ENCODE measurements at places on chromosomes 16 and 17.

GRCh38 chr16:82937926-82938520 is 311.3 kb downstream of the CDH13 start:
- DNase-seq, result no peak

DNA sequence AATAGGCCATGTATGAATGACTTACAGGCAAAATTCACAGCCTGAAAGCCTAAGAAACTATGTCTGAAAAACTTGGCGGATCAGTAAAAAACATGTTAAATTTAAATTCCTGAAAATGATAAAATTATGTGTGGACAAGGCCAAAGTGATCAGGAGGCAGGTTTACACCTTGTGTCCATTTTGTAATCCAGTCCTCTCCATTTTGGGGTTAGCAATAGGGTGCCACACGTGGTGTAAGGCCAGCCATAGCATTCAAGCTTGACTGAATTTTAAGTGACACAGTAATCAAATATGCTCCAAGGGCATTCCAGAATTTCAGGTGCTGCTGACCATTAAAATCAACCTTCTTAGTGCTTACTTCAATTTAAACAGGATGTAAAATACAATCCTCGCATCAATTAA is 2.7 kb downstream of the RNF43 start:
- no peak for DNase-seq

- DNase-seq, result peak; percentile 71
Observed at GRCh38 chr16:73768786-73769203, 527.8 kb upstream of the PSMD7 start.

DNA sequence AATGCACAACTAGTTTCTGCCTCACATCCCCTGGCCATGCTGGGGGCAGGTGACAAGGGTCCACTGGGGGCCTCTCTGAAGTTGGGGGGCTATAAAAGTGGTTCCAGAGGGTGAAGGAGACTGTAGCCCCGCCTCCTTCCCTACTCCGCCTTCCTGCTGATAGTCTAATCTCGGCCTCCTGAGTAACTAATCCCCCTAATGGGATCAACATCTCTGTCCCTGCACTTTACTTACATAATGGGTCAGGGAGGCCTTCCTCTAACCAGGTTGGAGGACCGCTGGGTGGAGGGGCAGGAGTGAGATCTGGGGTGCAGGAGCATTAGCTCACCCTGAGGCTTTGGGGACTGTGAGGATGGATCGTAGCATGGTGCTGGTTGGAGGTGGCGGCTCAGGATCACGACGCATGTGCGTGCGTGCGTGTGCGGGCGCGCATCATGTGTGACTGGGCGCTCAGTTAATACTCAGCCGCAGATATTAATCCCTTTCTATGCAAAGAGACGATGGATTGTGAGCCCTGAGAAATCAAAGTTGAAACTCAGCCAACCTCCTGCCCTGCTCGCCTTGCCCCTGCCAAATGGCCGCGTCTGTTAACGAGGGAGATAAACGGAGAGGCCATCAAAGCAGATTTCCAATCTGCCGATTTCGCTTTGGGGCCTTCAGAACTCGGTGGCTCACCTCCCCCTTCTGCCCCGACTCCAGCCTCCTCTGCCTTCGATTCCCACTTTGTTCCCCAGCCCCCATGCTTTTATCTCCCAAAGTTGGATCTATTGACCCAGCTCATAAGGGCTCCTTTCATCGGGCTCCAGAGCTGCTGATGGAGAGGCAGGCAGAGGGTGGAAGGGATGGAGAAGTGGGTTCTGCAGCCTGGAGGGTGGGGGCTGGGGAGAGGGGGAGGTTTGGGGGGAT is 107.3 kb downstream of the SDK2 start:
- no peak for DNase-seq

DNA sequence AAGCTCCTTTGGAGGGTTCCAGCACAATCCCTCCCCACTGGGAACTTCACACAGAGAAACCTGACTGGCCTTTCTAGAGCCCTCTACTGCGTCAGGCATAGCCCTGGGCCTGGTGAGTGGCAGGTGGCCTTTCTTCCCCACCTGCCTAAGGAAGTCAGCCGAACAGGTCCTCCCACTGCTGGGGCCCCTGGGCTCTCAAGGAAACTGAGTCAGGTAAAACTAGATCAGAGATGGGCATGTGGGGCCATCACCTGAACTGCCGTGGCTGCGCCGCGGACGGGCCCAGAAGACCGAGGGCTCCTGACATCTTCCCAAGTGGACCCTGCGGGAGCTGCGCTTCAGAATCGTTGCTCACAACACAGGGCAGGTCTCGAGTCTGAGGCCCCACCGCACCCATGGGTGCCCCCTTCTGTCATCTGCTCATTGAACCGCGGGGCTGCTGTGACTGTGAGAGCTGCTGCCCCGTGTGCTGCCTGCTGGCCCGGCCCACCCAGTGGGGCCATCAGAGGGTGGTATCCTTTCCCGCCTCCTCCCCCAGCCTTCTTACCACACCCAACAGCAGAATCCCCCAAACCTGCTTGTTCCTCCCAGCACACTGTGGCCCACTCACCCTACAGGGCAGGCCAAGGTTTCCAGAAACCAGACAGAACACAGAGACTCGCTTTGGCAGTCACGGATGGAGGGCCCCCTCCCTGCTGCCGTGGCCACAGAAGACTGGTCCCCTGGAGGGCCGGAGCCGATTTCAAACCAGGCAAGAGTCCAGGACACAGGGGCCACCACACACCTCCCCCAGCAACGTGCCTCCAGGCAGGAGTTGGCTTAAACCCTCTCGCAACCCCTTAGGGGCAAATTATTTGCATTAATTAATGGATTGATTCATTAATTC is 81.1 kb downstream of the TBC1D16 start:
- DNase-seq, result no peak

DNA sequence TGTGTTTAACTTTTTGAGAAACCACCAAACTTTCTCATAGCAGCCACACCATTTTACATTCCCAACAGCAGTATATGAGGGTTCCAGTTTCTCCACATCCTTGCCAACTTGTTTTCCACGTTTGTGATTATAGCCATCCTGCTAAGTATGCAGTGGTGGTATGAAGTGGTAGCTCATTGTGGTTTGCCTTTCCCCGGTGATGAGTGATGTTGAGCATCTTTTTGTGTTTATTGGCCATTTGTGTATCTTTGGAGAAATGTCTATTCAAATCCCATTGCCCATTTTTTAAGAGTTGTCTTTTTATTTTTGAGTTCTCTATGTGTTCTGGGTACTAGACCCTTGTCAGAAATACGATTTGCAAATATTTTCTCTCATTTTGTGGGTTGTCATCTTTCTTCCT is 17.4 kb downstream of the SF3B3 start:
- no peak for DNase-seq

DNA sequence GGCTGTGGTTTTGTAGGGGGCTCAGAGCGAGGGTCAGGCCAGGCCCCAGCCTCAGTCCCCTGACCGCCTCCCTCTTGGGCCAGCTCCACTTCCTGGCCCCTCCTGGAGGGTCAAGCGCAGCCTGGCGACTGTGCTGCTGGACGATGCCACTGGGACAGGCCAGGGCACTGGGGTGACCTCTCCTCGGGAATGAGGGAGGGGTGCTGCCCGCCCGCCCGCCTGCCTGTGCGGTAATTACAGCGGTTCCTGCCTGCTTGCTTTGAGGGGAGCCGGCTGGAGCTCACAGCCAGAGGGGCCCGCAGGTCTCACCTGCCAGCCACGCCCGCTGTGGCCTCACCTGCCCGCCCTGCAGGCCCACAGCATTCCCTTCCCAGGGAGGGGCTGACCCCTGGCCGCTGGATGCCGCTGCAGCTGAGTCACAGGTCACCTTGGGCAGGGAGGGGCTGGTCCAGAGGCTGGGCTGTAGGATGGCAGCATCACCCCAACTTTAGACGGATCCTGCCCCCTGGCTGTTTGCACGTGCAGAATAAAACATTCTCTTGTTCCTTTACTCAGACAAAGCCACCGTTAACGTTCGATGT is 76.7 kb upstream of the CBX4 start:
- DNase-seq, result peak; percentile 66

DNA sequence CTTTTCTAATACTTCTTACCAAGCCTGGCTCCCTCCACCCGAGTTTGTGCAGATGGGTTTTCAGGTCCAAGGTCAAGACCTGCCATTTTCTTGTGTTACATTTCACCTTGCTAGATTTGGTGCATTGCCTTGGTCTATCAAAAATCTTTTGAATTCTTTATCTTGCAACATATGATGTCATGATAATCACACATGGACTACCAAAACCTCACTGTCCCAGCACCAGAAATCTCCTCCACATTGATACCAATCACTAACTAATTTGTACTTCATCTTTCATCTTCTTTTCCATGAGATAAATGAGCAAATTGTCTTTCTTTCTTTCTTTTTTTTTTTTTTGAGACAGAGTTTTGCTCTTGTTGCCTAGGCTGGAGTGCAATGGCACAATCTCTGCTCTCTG is 33.0 kb upstream of the ZFHX3 start:
- DNase-seq, result no peak

- no peak for DNase-seq
Observed at GRCh38 chr17:28888832-28889231, 8.7 kb downstream of the FLOT2 start.

DNA sequence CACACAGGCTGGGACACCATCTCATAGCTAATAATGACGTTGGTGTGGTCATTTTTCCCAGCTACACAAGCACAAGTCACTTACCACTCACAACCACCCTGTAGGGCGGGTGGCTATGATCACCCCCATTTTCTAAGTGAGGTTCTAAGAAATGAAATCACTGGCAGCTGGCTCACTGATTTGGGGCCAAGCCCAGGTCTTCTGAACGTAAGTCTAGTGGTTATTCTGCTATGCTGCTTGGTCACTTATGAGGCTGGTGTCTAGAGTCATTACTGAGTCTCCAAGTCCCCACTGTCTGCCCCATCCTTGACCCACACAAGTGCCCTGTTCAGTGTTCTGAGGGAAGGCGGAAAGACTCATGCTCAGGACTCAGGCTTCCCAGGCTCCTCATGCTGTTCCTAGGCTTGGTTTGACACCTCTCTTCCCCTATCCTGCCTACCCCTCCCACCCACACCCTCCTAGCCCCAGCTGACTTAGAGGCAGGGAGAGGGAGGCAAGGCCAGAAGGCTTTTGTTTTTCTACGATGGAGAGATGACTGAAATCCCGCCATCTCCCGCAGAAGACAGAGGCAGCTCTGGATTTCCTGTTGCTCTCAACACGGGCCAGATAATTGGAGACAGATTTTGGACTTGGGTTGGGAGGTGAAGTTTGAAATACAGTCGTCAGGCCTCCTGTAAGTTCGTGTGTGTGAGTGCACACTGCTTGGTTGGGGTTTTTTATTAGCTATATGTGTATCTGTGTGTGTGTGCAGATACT is 32.2 kb downstream of the FZD2 start:
- DNase-seq, result no peak

DNA sequence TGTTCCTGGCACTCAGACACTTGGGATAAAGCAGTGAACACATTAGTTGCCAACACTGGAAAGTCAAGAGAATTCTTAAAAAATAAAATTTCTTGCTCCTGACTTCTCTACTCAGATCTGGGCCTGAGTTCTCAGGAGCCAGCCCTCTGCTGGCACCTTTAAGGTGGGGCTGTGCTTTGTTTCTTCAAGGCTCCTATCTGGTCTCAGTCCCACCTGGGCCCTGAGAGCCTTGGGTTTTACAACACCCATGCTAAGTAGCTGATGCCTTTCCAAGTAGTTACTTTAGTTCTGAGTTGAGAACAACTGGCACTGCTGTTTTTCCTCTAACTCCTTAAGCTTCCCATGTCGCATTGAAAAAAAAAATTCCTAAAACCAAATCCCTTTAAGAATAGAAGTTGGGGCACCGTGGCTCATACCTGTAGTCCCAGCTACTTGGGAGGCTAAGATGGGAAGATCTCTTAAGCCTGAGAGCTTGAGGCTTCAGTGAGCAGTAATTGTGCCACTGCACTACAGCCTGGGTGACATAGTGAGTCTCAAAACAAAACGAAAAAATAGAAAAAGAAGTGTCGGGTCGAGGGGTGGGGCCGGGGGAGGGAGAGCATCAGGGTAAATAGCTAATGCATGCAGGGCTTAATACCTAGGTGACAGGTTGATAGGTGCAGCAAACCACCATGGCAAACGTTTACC is 16.6 kb downstream of the CHAD start:
- no peak for DNase-seq

GRCh38 chr17:43079641-43080302 is 45.4 kb downstream of the BRCA1 start:
- no peak for DNase-seq

DNA sequence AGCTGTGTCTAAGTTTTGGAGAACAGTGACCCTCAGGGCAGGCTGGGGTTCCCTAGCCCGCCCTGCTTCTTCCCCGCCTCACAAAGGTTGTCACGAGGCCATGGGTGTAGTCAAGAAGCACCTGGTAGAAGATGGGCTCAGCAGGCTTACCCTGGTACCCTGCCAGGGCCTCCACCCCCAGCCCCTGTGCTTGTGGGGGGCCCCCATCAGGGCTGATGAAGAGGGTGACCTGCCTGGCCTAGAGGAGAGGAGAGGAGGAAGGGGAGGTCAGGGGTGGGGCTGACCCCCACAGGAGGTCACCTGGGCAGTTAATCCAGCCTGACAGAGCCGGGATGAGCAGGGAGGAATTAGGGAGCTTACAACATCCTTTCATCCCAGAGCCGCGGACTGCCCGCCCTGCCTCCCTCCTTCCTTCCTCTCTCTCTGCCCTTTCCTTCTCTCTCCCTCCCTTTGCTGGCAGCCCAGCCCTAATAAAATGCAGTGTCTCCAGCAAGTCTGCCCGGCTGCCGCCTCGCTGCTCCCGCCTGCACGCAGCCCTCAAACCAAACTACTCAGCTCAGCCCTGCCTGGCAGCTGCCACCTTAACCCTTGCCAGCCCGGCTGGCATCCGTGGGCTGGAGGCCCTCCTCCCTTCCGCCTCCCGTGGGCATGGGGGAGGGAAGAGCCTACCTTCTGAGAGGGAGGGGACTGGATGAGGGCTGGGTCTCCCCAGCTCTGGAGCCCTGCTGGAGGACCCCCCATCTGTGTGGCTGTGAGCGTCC is 7.2 kb downstream of the DLX3 start:
- DNase-seq, result peak; percentile 98

GRCh38 chr17:78125138-78125913 is 3.2 kb downstream of the TMC6 start:
- no peak for DNase-seq

DNA sequence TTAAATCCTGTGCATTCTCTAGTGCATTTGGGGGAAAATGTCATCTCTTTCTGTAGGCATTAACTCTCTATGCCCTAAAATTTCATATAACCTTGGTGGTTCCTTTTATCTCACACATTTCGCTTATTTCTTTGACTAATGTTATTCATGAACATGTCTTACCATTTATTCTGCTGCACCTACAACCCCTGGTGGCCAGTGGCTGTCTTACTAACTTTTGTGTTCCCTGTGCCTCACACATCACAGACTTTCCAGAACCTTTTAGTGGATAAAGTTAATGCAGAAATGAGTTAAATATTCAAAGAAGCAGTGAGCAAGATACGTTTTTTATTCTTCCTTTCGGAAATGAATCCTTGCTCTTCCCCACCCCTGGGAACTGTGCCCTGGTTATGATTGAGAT is 111.9 kb downstream of the CDH13 start:
- peak; percentile 5 for DNase-seq

DNA sequence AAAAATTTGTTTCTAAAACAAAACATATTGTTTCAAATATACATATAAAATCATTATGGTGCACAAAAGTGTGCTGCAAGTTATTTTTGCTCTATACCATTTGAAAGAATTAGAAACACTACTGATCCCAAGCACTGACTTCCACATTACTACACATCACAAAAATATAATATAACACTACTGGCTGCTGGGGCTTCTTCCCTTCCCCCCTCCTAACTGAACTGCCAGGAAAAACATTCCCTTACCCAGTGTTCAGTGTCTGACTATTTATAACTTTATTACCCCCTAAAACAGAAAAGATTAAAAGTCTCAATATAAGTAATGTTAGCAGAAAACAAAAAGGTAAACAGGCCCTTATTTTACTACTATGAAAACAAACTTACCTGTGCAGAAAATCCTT is 36.9 kb downstream of the GPATCH8 start:
- no peak for DNase-seq
